Inflammatory macrophage treated with lipopolysaccharide for 1 hour (primary cell): ENCODE measurements at places on chromosomes 5 and 9.

DNA sequence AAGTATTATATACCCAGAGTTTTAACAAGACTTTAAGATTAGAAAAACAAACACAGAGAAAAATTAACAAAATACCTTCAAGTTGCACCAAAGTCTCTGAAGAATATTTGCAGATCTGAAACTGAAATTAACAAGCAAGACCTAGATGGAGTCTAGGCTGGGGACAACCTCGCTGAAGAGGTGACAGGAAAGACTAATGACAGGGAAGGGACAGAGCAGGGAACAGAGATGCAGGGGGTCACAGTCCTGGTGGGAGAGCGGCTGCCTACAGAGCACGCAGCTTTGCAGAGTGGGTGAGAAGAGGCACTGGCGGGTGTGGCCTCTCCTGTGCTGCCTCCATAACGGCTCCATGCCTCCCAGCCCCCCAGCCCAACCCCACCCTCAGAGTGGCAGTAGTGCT lies 13.5 kb downstream of the RETREG1 start:
- no peak for DNase-seq

GRCh38 chr9:85142968-85143367 lies 473.4 kb downstream of the NTRK2 start:
- no peak for DNase-seq

DNA sequence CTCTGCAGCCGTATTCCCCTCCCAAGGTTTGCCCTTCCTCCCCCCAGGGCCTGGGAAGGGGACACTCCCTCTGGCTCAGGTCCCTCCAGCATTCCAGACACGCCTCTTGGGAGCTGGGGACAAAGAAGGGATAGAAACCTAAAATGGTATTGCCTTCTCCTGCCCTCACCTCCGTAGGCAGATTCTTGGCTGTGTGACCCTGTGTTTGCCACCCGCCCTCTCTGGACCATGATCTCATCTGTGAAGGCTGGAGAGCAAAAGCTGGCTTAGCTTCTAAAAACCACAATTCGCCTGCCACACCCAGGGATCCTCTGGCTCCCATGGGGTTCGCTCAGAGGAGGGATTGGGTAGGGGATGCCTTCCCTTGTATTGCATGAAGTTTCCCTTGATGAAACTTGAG lies 7.7 kb downstream of the AQP3 start:
- DNase-seq = no peak

- DNase-seq = no peak
Observed at GRCh38 chr9:128408963-128409431, 11.7 kb upstream of the CERCAM start.

DNA sequence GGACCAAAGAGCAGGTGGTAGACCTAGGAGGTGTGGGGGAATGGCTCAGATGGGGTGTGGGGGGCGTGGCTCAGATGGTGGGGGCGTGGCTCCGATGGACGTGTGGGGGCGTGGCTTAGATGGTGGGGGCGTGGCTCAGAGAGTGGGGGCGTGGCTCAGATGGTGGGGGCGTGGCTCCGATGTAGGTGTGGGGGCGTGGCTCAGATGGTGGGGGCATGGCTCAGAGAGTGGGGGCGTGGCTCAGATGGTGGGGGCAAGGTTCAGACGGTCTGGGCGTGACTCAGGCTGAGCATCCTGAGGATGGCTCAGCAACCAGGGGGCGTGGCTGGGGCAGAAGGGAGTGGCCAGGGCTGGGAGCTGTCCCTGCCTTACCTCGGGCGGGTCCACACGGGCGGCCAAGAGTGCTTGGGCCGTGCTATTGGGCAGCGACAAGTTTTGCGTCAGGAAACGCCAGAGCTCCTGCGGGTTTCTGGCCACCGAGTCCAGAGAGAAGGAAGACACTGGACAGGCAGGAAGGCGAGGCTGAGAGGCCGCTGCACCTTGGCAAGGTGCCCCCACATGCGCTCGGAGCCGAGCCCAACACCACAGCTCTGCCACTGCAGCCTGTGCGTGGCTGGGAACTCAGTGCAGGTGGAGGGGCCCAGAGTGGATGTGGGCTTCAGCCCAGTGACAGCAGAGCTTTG lies 5.9 kb downstream of the ABCA2 start:
- DNase-seq = peak; percentile 89

DNA sequence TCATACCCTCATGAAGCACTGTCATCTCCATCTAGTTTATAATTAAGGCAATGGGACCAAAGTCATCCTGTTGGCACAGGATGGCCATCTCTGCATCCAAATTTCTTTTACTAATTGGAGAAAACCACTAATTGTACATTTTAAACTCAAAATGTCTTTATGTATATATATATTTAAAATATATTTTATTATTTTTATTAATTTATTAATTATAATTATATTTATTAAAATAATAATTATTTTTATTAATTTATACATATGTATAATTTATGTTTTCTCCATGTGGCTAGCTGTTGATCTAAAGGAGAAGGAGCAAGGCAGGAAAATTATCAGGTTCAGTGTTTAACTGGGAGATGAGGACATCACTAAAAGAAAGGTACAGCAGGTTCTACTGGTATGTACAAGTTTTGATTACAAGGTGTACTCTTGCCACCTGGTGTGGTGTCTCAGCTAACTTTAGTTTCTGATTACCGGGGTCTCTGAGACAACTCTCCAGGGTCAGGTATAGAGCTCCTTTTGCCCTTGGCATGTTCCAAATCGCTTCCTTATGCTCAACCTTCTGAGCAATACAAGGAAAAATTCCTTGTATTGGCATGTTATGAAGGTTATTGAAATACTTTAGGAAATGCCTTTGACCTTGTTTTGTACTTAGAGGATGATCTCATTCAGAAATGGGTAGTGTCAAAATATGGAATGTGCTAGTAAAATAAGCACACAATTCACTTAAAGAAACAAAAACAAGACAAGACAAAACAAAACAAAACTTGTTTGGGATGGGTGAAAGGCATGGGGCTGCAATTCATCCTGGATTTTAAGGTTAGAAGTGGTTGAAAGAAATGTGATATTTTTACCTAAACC lies 79.6 kb downstream of the GHR start:
- DNase-seq = no peak

DNA sequence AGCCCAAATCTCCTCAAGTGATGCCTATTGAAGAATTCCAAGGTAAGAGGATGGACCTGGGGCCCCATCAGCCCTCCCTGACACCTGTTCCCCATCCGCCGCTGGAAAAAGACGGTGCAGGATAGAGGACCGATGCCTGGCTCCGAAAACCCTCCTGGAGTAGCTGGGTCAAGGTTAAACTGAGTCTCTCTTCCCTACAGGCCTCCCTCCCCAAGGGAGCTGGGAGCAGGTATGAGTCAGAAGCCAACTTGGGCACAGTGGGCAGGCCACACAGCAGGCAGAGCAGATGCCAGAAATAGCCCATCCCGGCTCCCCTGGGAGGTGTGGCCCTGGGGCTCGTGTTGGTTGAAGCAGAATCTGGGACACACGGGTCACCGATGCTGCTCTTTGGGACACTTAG lies 75.6 kb downstream of the NTNG2 start:
- no peak for DNase-seq

GRCh38 chr5:68381909-68382308 lies 166.4 kb downstream of the PIK3R1 start:
- no peak for DNase-seq

DNA sequence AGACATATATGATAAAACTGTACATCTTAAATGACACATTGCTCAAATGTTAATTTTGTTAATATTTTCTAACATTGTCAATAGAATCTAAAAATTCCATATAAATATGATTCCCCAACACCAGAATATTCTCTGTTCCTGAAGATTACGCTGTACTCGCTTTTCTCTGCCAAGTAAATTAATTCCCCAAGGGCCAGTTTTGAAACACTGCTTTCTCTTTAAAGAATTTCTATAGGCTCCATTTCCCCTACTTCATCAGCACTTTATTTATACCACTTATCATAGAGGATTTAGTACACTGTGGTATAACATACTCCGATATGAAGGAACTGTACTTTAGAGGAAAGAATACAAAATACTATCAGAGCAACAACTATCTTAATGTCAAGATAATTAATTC lies 101.4 kb upstream of the ACOT12 start:
- no peak for DNase-seq
